HEK293T (cell line): ENCODE measurements at places on chromosomes 1 and 21.

DNA sequence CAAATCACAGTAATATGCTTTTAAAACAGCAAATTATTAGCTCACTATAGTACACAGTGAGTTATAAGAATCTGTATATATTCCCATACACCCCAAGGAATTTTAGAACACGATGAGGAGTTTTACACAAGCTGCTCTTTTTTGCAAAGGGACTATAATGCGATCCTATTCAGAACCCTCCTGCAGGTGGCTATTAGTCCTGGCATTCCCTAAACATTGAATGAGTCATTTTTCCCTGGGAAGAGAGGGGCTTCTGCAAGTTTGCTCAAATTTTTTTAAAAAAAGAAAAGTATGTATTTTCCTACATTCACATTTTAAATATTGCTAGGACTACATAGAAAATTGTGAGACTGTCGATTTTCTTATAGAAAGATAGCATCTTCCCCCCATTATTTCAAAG is 106.3 kb downstream of the COL11A1 start:
- DNase-seq: no peak

GRCh38 chr1:56355422-56355821 is 223.9 kb downstream of the PLPP3 start:
- DNase-seq: no peak

- no peak for DNase-seq
Observed at GRCh38 chr1:161872506-161872905, 106.4 kb downstream of the ATF6 start.

GRCh38 chr1:201173736-201174135 is 16.9 kb upstream of the IGFN1 start:
- no peak for DNase-seq
